Omental fat pad (tissue), 4 donors: ENCODE measurements at places on chromosomes 12 and 14.
A peak's percentile ranks its signal among the peaks of the same experiment; 100 is the strongest.

DNA sequence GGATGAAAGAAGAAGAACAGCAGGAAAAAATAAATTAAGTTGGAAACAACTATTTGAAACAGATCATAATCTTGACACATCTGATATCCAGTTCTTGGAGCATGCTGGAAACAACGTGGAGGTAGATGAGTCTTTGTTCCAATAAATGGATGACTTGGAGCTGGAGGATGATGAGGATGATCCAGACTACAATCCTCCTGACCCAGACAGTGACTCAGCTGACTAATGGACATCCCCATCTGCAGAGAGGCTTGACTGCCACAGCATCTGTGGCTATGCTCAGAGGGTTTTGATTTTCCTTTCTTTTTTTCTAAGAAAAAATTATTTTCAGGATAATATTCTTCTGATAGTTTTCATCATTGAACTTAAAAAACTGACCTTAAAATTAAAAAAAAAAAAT, 6.2 kb upstream of the ZDHHC17 start:
- DNase-seq: no peak

GRCh38 chr12:14264778-14265177, 100.7 kb upstream of the ATF7IP start:
- DNase-seq: no peak

GRCh38 chr12:93541578-93542225, 30.8 kb upstream of the SOCS2 start:
- DNase-seq: no peak

DNA sequence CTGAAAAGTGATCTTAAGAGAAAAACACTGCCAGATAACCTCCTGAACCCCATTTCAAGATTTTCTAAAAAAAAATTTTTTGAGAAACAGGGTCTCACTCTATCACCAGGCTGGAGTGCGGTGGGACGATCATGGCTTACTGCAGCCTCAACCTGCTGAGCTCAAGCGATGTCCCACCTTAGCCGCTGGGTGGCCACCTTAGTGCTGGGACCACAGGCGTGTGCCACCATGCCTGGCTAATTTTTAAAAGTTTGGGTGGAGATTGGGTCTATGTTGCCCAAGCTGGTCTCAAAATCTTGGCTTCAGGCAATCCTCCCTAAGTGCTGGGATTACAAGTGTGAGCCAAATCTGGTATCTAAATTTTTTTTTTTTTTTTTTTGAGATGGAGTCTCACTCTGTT, 3.4 kb downstream of the PNMA1 start:
- DNase-seq: no peak

- no peak for DNase-seq
Observed at GRCh38 chr12:64029013-64029857, 184.7 kb downstream of the SRGAP1 start.

DNA sequence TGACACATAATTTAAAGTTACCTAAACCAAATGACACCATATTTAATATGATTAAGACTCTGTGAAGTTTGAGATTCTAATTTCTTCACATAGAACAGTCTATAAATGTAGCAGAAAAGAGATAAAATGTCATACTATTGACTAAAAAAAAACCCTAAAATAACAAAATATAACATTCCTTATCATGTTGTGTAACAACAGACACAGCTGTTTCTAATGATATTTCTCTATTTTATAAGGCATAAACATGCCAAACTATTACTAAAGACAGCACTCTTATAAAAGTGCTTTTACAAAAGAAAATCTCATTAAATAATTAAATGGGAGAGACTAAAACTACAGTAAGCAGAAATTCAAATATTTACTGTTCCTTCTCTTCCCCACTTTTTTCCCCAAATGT, 49.4 kb downstream of the NOVA1 start:
- DNase-seq: no peak

DNA sequence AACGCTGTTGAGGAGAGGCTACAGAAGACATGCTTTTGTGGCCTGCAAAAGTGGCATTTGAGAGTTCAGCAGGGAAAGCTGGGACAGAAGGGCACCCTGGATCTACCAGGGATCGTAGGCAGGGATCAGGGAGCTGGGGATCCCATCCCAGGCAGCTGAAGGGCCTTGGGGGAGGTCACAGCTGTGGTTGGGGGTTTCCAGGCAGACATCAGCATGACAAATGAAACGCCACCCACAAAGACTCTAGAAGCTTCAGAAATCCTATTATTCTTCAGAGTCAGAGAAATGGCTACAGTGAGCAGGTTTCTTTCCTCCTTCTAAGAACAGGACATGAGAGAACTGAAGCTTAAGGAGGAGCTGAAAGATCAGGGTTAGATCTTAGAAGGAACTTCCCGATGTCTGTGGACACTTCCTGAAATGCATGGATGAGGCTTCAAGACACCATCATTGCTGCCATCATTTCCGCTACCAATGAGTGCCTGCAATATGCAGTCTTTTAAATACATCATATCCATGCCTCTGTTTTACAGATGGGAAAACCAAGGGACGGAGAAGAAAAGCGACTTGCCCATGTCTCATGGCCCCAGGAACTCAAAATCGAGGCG, 104.3 kb downstream of the RBM19 start:
- no peak for DNase-seq

GRCh38 chr14:80605536-80605935, 336.0 kb downstream of the CEP128 start:
- no peak for DNase-seq

- DNase-seq: no peak
Observed at GRCh38 chr12:101855976-101856375, 21.4 kb upstream of the DRAM1 start.

DNA sequence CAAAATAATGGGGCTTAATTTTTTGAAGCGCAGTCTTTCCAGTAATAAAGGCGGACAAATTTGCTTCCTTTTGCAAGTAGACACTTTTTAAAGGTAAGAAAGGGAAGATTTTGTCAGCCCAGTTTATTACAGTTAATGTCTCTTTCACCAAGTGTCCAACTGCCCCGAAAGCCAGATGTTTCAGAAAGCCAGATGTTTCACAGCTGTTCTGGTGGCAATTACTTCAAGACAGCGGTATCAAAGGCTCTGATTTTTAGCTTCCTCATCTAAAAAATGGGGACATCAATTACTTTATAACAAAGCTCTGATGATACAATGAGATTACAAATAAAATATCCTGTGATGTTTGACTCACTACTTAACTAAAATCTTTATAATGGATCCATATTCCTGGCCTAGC, 1.0 kb downstream of the WBP11 start:
- DNase-seq: no peak

DNA sequence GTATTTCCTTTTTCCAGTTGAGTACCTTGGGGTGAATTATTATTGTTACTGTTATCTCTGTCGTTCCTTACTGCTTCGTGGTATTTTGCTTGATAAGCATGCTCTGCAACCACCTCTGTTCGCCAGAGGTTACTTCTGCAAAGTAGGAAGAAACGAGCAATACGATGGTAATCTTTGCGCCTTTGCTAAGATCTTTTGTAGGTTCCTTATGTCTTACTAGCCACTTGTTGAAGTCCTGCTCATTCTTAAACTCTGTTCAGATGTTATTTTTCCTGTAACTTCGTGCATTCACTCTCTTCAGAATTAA, 729 bp upstream of the M6PR start:
- no peak for DNase-seq

DNA sequence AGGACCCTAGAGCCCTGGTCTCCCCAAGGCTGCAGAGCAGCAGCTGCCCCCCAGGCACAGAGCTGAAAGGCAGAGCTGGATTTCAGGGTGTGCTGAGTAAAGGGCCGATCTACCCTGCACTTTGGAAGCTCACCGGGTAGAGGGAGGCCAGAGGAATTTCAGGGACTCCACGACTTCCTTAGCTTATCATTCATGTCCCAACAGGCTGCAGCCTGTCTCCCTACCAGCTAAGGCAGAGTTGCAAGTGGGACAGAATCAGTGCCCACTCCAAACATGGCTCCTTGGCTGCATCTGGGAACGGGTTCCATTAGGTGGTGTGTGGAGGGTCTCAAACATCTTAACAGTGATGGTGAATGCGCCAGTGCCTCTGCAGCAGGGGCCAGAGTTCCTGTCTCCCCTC, 27.5 kb downstream of the MMAB start:
- no peak for DNase-seq

DNA sequence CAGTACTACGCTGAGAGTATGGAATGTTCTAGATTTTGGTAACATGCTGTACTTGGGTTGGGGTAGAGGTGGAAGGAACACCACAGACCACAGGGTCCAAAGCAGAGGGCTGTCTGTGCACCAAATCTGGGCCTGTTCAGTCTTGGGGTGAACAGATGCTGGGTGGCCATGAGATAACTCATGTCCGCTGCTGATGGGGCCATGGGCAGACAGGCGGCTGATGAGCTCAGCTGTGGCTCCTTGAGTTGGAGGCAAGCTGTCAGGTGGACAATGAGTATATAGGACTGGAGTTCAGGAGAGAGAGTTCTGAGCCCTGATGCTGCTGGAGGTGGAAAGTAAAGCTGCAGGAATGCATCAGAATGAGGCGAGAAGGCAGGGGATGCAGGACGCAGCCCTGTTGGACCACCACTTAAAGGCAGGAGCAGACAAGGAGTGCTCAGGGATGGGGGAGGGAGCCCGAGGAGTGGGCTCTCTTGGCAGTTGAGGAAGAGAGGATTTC, 6.2 kb downstream of the SMIM41 start:
- DNase-seq: no peak

DNA sequence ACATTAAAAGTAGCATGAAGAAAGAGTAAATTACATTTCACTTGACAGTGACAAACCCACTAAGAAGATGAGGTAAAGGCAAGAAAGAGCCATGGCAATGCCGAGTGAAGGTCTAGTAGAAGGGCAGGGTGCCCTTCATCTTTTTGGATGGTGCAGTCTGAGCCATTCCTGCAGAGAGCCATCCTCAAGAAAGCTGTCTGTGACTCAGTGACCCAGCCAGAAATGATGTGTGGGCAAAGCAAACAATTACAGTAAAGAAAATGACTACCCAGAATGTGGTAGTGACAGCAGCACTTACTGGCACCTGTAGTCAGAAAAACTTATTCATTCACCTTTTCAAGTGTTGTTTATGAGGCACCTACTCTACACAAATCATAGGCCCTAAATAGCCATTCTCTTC, 281.7 kb downstream of the DUSP6 start:
- no peak for DNase-seq

DNA sequence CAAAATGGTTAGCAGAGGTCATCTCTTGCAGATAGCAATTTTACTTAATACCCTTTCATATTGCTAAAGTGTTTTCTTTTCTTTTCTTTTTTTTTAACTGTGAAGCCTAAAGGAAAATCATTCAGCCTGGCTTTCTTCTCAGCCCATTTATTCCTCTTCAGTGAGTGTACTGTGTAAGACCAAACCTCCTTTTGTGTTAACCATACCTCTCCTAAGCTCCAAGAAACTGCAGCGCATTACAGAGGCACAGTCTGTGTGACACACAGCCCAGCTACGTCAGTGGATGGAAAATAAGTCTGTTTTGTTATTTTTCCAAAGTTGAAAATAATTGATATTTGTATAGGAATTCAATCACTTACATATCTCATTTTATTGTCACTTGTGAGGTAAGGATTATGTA, 21.7 kb downstream of the DCAF5 start:
- DNase-seq: no peak

GRCh38 chr14:35414365-35414764, 9.8 kb upstream of the NFKBIA start:
- no peak for DNase-seq

GRCh38 chr14:57287745-57288144, 19.0 kb downstream of the AP5M1 start:
- no peak for DNase-seq

- no peak for DNase-seq
Observed at GRCh38 chr14:28676479-28676878, 90.1 kb upstream of the FOXG1 start.

DNA sequence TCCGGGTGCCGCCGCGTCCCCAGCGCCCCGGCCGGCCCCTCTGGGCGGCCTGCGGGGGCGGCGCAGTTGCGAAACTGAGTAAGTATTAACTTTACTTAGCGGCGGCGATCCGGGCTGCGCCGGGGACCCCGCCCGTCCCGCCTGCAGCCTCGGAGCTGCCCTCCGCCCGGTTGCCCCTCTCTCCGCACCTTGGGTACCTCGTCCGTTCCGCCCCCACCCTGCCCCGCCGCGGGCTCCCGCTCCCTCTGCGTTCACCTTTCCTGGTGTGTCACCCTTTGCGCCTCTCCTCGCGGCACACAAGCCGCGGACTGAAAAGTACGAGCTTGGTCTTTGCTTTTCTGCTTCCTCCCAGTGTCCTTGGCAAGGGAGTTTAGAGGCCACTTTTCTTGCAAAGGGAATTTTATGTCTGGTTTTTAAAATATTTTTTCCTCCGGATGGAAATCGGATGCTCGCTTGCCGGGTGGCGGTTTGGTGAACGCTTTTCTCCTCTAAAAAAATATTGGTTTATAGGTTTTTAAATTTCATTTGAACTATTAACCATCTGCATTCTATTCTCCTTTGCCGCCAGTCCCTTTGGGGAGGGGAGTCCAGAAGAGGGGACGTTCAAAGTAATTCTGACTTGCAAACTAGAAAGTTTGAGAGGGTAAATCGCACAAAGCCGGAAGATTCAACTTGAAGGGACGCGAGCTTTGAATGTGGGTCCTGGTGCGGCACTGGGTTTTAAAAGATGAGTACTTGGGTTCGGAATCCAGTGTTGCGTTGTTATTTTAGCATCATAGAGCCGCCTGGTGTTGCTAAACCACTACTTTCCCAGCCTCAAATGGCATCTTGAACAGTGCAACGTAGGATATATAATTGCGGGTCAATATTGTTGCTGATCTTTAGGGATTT, 834 bp downstream of the RASSF8 start:
- peak; percentile 40 for DNase-seq

- no peak for DNase-seq
Observed at GRCh38 chr14:57659052-57659451, 165.4 kb upstream of the CCDC198 start.

DNA sequence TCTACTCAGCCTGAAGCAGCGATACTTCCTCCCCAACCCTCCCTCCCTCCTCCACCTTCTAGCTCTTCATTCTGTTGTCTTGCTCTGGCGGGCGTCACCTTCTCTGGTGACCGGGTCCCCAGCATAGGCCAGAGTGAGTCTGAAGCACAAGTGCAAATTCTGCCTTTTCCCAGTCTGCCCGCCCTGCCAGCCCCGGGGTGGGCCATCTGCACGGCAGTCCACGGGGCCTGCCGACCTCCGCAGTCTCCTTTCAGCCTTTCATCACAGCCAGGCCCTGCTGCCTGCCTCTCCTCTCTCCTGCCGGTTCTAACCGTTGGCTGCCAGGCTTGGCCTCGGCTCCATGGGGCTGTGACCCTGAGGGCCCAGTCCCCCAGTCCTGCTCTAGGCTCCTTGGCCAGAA, 58.7 kb downstream of the TESC start:
- no peak for DNase-seq

GRCh38 chr12:54352022-54352531, 12.2 kb downstream of the GPR84 start:
- no peak for DNase-seq

GRCh38 chr12:20451761-20452160, 83.4 kb downstream of the PDE3A start:
- no peak for DNase-seq

- no peak for DNase-seq
Observed at GRCh38 chr12:1204581-1205121, 213.6 kb downstream of the ERC1 start.
